ENCODE measurements at places on chromosomes 6 and 20.

DNA sequence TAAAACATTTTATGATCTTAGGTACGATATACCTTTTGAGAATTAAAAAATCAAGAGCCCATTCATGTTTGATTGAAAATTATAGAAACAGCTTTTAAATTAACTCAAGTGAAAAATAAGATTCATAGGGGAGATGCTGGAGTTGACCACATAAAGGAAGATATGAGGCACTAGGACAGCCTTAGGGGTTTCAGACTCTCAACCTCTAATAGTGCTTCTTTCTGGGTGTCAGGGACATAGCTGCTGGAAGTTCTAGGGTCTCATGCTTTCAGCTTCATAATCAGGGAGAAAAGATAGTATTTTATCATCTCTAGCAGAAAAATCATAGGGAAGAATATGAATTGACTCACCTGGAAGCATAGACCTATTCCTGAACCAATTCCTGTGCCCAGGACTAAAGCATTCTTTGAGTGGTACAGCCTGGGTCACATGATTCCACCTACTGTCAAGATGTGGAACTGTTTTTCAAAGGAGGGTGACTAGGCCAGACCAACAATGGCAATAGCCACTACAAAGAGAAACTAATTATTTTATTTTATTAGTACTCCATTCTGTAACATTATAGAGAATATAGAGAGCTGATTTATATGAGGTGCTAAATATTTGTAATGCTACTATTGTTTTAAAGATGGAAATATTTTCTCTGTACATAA is 27.8 kb upstream of the CENPW start:
- no peak for DNase-seq

DNA sequence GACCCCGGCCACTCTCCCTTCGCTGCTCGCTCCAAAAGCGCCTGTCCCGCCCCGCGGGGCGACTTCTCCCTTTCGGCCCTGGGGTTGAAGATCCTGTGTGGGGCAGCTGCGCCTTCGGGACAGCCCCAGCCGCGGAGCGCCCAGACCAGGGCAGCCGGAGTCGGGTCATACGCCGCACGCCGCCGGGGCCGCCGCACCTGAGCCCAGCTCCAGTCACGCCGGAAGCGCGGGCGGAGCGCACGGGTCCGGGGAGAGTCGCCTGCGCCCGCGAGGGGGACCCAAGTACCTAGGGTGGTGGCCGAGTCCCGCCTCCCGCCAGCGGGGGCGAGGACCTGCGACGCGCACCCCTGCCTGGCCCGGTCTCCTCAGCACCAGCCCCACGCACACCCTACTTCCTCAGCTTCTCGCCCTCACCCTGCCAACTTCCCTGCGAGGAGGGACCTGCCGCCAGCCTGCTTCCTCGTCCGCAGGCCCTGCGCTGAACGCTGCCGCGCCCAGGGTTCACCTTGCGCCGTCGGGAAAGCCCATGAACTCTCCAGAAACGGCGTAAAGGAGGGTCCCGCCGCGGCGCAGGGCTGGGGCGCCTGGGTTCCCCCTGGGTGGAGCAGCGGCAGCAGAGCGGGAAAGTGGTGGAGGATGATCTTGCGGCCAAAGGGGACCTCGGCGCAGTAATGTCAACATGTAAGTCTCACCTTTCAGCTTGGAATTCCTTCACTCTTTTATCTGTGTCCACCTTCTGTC is at the start of gene ADGRG6:
Gene ADGRG6 (plus strand): TSS at position 357 of the 741 bp plus-strand sequence. CDS start 323 bp downstream, at position 680.
- DNase-seq: peak; percentile 63

- no peak for DNase-seq
These were observed 117.4 kb upstream of the SLC24A3 start for GRCh38 chr20:19094959-19095541.

GRCh38 chr6:148559848-148560433 is 186.9 kb upstream of the UST start:
- peak; percentile 69 for DNase-seq

DNA sequence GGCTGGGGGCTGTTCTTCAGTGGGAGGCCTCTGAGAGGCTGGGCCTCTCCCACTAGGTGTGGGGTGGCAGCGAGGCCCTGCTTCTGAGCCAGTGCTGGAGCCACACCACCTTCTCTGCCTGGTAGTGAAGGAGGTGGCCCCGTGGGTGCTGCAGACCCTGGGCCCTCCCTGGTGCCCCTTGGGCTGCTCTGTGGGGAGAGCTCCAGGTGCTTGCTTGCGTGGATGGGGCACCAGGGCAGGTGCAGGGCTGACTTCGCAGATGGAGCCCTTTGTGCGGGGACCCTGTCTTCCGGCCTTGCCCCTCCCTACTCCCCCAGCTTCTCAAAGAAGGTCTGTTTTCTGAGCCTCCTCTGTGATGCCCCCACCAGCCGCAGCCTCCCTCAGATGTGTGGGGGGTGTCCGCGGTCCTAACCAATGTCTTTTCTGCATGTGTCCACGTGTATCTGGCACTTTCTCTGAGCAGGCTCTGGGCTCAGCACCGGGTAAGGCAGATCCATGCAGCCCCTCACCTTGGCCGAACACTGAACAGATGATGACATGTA is 17.2 kb upstream of the MYT1 start:
- DNase-seq: no peak

GRCh38 chr20:52751571-52751970 is 220.6 kb upstream of the TSHZ2 start:
- no peak for DNase-seq

DNA sequence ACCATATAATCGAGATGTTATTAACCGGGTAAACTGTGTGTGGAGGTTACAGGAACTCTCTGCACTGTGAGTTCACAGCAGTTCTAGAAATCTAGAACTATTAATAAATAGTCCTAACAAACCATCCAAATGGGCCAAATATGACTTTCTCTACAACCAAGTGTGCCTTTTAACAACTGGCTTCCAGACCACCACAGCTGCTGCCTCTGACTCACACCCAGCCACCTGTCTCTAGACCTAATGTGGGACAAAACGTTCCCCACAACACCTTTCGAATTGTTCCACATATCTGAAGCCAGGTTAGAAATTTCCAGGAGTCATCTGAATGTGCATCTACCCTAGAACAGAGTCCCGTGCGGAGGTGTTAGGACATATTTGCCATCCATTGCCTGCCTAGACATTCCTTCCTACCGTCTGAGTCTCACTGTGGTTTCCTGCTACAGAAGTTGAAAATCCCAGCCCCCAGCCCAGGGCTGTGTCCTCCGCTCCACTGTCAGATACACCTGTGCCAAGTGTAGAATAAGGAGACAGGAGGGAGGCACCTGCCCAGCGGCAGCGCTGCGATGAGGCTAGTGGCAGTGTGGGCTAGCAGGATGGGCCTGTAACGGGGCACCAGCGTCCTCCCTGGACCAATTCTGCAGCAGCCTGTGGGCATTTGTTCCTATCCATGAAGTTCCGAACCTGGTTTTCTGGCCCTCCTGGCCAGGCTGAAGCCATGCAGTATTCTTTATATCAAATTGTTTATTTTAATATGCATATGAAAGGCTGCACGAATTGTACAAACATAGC is 28.5 kb upstream of the MAP3K4 start:
- no peak for DNase-seq

DNA sequence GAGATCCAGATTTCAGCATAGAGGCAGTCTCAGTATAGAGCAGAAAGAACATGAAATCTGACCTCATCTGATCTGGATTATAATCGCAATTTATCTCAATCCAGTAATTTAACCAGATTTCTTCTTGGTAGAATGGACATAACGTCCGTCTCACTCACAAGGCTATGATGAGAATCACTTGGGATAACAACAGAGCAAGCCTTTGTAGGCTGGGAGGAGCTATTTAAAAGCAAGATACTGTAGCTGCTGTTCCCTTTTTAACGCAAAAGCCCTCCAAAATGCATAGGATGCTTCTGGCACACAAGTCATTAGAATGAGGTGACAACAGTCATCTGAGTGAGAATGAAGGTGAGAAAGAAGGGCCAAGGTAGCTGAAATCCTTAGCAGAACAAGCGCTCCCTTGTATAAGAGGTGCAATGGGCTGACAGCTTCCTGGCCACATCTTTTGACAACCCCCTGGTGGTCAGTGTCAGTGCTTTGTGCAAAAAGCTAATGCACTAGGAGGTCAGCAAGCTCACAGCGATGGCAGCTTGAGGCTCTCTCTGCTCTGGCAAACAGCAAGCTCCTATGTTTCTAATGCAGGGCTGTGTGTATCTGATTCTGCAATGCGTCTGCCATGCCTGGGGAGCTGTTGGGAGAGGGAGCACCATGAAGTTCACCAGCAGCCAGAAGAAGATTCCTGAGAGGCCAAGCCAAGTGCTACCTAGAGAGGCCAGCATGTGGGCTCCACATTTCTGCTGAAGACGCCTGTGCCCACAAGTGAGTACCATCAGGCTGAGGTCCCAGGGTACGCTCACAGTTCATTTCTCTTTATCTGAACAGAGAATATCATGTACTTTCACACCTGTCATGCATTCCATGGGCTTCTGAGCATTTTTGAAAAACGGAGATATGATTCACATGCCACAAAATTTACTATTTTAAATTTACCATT is 16.2 kb downstream of the METTL24 start:
- no peak for DNase-seq

- DNase-seq: no peak
These were observed 7.1 kb downstream of the RAMACL start for GRCh38 chr6:166579237-166579850.

DNA sequence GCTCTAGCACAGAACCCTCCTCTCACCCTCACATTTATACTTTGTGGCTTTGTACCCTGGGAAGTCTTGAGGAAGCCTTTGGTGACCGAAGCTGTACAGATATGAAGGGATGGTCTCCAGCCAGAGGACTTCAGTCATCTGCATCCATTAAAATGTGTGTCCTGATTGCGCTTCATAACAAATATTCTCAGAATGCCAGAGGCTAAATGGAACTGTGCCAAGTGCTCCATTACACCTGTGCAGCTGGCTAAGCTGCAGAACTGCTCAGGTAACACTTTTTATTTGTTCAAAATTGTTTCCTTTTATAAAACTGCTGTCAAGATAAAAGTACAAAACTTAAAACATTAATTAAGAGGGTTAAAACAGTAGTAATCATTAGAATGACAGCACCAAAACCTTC is 22.3 kb downstream of the TPBG start:
- DNase-seq: no peak

GRCh38 chr20:20699144-20699543 is 13.3 kb downstream of the RALGAPA2 start:
- DNase-seq: no peak

DNA sequence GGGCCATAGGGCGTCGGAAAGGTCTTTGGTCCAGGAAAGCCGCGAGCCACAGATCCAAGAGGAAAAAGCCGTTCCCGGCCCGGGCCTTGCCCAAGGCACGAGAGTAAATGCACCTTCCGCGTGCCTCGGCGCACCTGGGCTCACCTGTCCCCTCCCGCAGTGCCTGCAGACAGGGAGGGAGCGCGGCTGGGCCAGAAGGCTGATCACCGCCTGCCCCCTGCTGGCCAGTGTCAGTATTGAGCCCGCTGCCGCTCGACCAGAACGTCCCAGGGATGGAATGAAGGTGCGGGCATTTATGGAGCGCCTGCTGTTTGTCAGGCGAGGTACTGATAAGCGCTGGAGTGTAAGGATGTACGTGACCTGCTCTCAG is 679 bp upstream of the LPIN3 start:
- peak; percentile 91 for DNase-seq

GRCh38 chr20:63951398-63952209 is 4.6 kb downstream of the UCKL1 start:
- DNase-seq: no peak
